ENCODE measurements at places on chromosomes 5 and 9.

DNA sequence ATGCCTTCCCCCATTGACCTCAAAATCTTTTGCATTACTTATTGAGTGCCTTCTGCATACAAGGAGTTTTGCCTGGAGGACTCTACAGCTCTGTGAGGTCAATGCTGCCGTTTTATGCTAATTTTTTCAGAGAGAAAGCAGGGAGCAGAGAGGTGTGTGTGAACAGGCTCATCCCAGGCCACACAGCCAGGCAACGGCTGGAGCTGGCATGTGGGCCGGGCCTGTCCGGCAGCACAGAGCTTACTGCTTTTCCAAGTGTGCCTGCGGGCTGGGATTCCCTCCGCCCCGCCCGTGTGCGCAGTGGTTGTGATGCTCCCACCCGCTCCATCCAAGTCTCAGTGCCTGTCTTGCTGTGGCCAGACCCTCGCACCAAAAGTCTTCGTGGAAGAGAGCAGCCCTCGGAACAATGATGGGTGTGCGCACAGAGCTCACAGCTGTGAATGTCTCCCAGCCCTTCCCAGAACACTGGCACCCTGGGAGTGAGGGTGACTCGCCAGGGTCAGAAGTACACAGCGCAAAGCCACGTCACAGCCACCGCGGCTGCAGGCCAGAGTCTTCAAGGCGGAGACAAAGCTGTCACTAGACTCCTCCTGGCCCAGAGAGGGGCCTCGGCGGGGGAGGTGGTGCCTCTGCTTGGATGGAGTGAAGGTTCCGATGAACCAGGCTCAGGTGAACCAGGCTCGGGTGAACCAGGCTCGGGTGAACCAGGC lies 82.8 kb downstream of the COL5A1 start:
- DNase-seq: no peak

DNA sequence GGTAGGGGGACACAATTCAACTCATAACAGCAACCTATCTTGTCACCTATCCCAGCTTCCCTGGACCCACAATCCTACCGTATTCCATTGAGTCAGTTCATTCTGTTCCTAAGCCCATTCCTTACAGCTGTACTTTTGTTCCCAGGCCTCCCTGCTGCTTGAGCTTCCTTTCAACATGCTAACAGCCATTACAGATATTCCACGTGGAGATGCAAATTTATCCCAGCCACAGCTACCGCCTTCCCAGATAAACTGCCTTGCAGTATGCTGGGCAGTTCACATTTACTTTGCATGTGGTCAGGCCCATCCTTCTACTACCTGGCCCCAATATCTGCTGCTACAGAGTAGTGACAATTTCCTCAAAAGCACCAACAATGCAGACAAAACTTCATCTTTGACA lies 23.0 kb downstream of the RIGI start:
- DNase-seq: no peak

- no peak for DNase-seq
These were observed 28.7 kb downstream of the CDKN2A start for GRCh38 chr9:21965401-21965951.

- peak; percentile 95 for DNase-seq
These were observed 59.4 kb upstream of the GNA14 start for GRCh38 chr9:77707383-77708063.

GRCh38 chr5:176650354-176650884 lies 3.1 kb downstream of the TSPAN17 start:
- no peak for DNase-seq

GRCh38 chr5:8473827-8474568 lies 605.0 kb downstream of the MTRR start:
- no peak for DNase-seq

GRCh38 chr9:121383715-121384114 lies 13.7 kb upstream of the STOM start:
- DNase-seq: no peak

DNA sequence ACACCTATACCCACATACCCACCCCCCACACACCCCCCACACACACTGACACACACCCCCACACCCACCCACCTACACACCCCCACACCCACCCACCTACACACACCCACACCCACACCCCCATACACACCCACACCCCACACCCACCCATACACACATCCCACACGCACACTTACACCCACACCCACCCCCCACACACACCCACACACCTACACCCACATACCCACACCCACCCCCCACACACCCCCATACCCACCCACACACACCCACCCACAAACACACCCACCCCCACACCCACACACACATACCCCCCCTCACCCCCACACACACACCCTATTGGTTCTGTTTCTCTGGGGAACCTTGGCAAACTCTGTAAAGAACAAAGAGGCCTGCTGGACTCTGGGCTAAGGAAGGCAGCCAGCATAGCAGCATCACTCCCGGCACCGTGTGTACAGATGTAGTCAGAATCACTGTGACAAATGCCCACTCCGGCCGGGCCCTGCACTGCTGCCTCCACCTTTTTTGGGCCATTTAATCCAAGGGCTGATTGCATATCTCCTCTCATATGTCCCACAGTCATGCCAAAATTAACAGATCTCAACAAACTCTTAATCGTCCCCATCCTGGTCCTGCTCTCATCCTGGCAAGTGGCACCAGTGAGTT lies 42.3 kb downstream of the COL23A1 start:
- DNase-seq: no peak

DNA sequence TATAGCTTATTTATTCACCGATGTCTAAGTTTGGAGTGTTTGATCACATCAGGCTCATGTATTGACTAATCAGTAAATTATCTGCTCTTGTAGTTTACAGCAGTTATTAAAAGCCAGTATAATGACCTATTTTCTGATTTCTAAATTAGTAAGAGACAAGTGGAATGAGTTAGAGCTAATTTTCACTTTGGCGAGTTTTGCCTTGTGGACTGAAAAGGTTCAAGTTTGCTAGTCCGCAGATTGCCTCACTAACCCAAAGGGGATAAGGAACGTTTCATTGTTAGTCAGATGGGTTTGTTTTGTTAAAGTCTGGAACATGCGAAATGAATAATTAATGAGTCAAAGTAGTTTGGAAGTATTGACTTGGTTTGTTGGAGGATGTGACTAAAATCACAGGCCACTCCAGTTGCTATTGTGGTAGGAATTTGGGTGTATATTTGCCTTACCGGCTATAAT lies 40.1 kb downstream of the SMARCA2 start:
- peak; percentile 18 for DNase-seq

GRCh38 chr9:114694146-114694545 lies 12.2 kb upstream of the TEX48 start:
- no peak for DNase-seq

GRCh38 chr9:89309608-89310474 lies 1.2 kb upstream of the CKS2 start:
- no peak for DNase-seq

DNA sequence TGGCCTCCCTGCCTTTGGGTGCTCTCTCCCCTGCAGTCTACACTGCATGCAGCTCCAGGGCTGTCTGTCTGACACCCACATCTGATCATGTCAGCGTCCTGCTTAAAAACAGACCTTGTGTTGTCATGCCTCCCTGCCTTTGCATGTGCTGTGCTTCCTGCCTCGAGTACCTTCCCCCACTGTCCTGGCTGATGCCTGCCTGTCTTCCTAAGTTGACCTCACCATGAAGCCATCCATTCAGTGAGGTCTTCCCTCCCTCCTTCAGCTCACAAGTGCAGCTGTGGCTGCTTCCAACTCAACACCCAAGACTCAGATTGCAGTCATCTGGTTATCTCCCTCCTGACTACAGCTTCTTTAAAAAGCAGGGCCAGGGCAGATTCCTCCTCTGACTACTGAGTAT lies 5.5 kb downstream of the ANGPTL2 start:
- no peak for DNase-seq

DNA sequence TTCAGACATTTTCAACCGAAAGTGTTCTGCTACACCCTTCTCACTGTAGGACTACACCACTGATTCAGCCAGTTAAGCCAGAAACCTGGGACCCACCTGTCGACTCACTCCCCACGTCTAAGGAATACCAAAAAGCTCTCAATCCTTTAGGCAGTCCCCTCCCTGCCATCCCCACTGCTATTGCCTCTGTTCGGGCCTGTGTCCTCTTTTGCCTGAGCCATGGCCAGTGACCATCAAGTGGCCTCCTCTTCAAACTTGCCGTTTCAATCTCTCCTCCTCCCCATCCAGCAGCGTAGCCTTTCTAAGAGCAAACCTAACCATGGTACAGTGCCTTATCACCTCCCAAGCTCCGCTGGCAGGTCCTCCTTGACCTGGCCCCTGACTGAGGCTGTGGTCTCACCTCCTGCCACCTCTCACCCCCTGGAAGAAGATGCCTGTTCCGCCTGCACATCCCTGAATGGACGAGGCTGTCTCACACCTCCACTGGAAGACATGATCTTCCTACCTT lies 64.1 kb downstream of the GALNT12 start:
- no peak for DNase-seq

GRCh38 chr5:395921-396530 lies 47.0 kb upstream of the EXOC3 start:
- no peak for DNase-seq

GRCh38 chr5:151815051-151815450 lies 43.3 kb downstream of the G3BP1 start:
- no peak for DNase-seq

DNA sequence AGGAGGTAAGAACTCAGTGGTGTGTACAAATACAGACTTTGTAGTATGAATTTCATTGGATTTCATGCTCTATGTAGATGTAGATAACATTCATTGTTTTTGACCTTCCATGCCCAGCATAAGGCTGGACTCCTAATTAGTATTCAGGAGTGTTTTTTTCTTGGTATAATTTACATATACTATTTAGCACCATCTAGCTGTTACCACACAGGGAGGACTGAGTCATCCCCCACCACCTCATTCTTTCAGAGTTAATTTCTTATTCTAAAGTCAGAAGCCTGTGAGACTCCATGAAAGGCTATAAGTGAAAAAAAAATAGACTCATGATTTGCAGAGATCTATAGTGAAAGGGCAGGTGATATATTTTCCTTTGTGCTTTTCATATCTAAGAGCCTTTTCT lies 555.0 kb downstream of the PRR16 start:
- DNase-seq: no peak

DNA sequence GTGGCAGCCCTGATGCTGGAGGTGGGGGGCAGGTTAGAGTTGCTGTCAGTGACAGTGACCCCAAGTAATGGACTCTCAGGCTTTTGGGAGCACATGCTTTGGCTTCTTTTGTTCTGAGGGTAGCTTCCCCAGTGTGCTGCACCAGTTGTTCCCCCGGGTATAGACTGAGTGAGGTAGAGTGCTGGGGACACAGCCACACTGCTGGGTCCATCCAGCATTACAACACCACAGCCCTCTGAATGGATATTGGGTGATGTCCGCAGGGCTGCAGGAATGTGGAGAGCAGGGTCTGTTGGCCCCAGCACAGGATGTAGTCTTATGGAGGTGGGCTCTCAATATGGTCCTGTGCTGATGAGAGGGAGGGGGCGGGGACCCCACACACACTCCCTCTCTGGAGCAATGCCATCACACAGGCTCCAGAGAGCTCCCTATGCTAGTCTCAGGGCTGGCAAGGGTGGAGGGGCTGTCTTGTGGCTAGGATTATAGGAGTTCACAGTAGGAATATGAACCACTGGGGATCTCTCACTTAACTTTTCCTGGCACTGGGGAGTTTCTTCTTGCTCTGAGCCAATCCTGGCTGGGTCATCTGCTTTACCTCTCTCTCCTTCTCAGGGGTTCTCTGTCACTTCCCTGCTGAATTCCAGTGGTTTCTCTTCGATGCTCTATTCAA lies 20.7 kb downstream of the OSMR start:
- DNase-seq: no peak

DNA sequence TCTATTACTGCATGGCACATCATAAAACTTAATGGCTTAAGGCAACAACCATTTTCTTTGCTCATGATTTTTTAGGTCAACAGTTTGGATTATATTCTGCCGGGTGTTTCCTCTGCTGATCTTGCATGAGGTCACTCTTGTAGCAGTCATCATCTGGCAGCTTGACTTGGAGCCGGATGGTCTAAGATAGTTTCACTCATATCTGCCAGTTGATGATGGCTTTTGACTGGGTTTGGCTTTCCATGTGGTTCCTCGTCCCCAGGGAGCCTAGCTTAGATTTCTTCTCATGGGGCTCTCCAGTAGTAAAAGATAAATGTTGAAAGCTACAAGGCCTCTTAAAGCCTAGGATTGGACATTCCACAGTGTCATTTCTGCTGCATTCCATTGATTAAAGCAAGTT lies 27.4 kb downstream of the LNPEP start:
- DNase-seq: no peak

- no peak for DNase-seq
These were observed 47.2 kb upstream of the RPL26L1 start for GRCh38 chr5:172911976-172912375.

- no peak for DNase-seq
These were observed 5.7 kb upstream of the EBF1 start for GRCh38 chr5:159105145-159106053.

- DNase-seq: no peak
These were observed 8.2 kb downstream of the CERCAM start for GRCh38 chr9:128428644-128429512.

- no peak for DNase-seq
These were observed 324.7 kb downstream of the FAM170A start for GRCh38 chr5:119954106-119954505.

GRCh38 chr5:38036765-38037164 lies 196.9 kb upstream of the GDNF start:
- no peak for DNase-seq

DNA sequence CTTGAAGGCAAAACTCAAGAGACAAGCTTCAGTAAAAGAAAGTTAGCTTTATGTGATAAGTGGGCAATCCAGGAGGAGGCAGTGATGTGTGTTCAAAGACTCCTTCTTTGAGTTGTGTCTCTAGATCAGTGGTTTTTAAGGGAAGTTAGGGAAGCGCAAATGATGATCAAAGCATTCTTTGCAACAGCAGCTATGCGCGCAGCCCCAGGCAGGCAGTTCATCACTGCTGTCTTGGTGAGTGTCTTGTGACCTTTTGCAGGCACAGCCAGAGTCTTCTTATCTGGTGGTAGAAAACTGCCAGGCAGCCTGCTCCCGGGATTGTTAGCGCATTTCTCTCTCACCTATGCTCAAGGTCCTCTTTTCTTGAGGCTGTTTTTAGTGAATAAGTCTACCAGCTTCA lies 40.3 kb upstream of the CLK4 start:
- no peak for DNase-seq

DNA sequence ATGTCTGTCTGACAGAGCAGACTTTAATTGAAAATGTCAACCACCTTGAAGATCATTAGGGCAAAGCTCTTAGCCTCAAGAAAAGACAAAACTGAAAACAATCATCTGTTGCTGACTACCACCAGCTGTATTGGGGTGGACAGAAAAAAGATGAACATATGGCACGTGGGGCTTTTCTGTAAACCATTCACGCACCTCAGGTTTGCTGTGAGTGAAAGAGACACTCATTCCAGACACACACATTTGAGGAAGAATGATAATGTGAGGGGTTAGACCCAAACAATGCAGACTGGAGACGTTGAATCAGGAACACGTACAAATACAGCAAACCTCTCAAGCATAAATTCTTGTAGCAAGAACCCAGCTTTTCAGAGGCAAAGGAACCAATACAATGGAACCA lies 158.7 kb downstream of the EBF1 start:
- no peak for DNase-seq
